CD4-positive, alpha-beta T cell treated with Interleukin-6 at 100 ng/mL for 8 hours (primary cell): ENCODE measurements at places on chromosomes 2 and 18.

GRCh38 chr18:70463085-70463484 lies 174.2 kb downstream of the SOCS6 start:
- DNase-seq = no peak

DNA sequence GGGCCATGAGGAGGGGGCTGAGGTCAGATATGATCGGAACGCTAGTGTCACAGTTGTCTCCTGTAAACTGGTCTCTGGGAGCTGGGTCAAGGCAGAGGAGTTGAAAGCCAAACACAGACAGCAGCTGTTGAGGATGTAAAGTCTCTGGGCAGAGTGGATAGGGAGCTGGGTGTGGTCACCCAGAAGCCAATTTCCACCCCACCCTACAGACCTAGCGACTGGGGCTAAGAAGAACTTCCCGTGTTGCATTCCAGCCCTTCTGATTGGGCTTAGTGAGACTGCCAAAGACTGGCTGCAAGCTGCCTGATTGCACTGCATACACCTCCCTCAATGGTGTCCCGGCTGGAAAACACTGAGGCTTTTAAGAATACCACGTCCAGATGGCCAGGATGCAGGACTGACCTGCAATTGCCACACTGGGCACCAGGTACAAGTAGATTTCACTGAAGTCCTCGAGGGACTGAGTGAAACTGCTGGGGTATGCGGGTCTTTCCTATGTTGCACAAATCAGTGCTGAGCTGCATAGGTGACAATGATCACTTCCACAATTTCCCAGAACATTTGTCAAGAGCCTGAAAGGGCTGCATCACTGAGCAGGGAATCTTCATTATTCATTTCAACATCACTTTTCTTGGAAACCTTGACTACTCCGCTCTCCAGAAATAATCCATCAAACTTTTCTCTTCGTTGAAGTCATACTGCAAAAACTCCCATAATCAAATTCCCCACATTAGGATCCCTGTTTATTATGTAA lies 43.1 kb upstream of the EML4 start:
- no peak for DNase-seq

DNA sequence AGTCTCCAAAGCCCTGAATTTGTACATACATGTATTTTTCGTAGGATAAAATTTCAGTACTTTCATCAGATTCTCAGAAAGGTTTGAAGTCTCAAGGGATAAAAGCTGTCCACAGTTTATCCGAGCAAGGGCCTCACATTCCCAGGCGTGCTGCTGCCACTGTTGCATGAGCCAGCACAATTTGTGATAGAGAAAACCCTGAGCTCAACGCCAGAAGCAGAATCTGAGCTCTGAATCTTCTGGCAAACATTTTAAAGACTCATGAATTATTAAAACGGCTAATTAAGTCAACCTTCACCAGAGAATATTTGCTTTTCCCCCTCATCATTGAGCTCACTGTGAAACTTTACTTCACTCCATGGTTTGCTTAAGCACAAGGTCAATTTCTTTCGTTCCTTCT lies 38.5 kb upstream of the STPG4 start:
- DNase-seq = no peak

DNA sequence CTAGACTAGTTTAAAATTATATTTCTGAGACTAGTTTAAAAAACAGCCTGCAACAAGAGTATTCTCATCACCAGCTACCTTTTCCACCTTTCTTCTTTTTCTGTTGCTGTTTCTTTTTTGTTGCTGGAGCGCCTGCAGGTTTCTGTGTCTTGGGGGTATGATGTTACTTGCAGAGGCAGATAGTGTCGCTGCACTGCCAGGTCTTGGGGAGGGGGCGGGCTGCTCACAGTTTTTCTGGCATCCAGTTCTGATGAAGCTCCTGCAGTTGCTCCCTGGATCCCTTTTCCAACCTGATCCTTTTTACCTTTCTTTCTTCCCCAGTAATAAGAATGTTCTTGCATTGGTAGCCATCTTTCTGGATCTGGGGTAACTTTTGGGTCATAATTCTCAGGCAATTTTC lies 8.0 kb upstream of the C18orf32 start:
- no peak for DNase-seq

GRCh38 chr18:42113529-42114191 lies 158.6 kb downstream of the PIK3C3 start:
- DNase-seq = no peak
